Lung (tissue), 17 donors: ENCODE measurements at places on chromosomes 16 and 17.
A peak's percentile ranks its signal among the peaks of the same experiment; 100 is the strongest.

DNA sequence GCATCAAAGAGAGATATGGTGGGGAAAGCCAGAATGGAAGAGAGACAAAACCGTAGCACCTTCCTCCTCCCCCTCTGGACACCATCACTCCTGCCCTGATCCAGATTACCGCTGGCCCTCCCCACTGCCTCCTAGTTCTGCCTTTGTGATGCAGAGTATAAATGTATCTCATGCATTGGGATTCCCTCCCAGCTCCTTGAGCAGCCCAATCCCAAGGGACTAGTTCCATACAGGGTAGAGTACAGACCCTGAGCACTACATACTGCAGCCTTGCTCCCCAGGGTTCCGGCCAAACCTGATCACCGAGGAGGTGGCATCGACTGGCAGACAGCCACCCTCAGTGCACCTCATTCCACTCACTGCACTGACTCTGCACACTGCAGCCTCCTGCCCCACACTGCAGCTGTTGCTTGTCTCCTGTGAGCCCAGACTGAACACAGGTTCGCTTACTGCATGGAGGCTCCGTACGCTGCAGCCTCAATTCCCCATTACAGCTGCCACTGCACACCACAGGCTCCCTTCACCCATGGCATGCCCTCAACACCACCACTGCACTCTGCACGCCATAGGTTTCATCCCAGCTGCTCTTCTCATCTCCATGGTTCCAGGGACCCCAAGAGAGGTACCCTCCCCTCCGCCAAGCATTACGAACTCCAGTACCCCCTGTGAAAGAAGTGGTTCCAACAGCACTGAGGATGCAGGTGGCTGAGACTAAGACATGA lies 1.7 kb upstream of the THRA start:
- no peak for DNase-seq

DNA sequence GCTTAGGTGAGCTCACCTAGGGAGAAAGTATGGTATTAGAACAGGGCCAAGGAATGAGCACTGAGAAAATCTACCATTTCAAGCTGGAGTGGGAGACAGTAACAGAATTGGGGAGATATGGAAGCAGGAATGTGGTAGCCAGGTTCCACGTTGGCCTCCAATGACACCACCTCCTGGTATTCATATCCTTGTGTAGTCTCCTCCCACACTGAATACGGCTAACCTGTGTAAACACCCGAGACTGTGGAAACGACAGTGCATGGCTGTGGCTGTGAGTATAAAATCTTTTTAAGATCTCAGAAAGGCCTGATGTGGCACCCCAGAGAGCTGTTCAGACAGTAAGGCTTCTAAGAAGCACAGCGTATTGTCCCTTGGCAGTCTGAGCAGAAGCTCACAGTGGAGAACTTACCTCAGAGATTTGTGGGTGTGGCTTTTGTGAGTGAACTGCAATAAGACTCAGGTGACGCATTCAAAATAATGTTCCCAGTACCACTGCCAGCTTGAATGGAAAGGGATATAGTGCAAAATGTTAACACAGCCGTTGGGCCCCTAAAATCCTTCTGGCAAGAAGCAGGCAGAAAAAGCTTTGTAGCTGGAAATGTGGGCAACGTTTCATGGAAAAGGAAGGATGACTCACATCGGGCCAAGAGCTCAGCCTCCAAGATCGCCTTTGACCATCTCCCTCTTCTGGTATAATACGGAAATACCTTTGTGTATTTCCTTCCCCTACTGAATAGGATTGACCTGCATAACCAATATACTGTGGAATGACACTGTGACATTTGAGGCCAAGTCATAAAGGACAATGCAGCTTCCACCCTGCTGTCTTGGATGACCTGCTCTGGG lies 14.4 kb downstream of the SDR42E1 start:
- no peak for DNase-seq

DNA sequence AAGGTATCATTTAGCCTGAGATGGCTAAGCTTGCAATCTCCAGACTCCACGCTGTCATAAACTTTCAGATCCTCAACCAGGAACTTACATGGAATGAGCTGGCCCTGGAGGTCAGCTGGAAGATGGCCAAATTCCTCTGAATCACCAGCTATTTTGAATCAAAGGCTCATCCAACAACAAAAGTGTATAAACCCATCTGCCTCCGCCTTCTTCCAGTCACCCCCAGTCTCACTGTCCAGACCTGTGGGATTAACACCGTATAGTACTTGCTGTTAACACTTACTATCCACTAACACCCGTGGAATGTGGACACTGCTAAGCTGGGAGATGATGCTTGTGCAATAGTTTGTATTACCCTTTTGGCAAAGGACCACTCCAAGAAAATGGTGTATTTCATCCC lies 1.9 kb upstream of the LCMT1 start:
- peak; percentile 19 for DNase-seq

GRCh38 chr17:13759518-13760335 lies 158.0 kb upstream of the HS3ST3A1 start:
- no peak for DNase-seq

GRCh38 chr17:58331815-58332777 lies 3.5 kb upstream of the TSPOAP1 start:
- peak; percentile 13 for DNase-seq

- no peak for DNase-seq
Measured at GRCh38 chr16:9098377-9099090, 7.1 kb downstream of the HAPSTR1 start.

- DNase-seq, result no peak
Measured at GRCh38 chr17:17552351-17553216, 38.9 kb downstream of the PEMT start.

GRCh38 chr17:67482764-67483163 lies 105.7 kb downstream of the PITPNC1 start:
- no peak for DNase-seq

DNA sequence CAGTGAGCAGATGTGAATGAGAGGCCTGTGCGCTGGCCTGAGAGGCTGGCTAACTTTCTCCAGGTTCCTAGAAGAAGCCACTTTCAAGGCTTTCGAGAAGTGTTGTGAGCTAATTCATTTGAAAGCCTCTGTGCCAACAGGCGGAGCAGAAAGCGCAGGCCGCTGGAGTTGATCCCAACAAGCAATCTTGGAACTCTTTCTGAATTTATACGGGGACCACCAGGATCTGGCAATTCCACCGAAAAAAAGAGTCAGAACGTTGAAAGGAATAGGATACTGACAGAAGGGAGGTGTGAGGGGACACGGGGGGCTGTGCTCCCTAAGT lies 71.3 kb upstream of the METRNL start:
- DNase-seq, result peak; percentile 71

DNA sequence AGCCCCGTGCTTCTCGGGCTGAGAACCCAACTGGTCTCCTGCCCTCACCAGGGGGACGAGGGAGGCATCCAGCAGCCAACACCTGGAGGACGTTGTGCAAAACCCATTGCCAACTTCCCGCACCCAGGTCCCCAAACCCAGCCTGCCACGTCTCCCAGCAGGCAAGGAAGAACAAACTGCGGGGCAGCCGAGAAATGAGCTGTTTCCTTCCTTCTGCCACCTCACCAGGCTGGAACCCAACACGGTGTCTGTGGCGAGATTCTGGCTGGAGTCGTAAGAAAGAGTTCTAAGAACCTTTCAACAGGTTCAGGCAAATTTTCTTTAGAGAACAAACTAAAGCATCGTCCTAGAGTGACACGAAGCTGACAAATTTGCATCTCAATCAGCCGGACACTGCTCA lies 3.6 kb downstream of the SLC43A2 start:
- no peak for DNase-seq

- peak; percentile 40 for DNase-seq
Measured at GRCh38 chr16:31201582-31202413, 762 bp downstream of the PYCARD start.

DNA sequence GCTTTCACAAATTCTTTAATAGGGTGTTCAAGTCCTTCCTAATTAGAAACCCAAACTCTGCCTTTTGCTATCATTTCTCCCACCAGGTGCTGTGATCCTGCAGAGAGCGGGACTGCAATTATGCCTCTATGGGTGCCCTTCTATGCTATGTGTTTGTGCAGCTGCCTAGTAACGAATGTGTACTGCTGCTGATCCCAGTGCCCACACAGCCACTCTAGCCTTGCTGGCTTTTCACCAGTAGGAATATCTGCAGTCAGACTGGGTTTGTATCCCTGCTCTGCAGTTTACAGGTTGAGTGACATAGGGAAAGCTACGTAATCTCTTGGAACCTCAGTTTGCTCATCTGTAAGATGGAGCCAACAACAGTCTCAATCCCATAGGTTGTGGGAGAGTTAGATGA lies 179.6 kb upstream of the IRX3 start:
- no peak for DNase-seq

DNA sequence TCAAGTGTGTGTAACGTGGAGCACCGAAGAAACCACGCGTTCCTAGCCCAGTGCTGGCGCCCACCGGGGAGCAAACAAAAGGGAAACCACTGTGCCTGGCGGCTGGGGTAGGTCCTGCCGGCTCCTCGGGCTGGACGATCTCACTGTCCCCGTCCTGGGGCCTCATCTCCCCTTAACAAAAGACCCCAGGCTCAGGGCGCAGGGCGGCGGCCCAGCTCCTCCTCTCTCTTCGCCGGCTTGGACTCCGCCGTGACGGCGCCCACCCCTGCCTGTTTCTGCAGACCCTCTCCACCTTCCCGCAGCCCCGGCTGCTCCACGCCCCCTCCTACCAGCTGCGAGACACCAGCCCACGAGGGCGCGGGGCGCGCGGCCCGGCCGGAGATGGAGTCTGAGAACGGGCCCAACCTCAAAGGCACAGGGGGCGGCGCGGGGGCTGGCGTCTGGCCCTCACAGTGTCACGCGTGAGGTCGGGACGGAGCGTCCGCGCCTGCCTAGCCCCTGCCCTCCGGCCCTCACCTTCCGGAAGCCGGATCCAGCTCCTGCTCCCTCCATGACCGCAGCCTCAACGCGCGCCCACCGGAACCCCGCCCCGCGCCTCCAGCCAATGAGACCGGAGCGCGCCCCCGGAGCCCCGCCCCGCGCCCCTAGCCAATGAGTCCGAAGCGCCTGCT lies at the start of gene CENPX:
TSS of gene CENPX (minus strand) at position 569 of the 671 bp plus-strand sequence. CDS start at position 552, 17 bp downstream.
- DNase-seq, result no peak
